ENCODE measurements at places on chromosomes 6 and 20.

DNA sequence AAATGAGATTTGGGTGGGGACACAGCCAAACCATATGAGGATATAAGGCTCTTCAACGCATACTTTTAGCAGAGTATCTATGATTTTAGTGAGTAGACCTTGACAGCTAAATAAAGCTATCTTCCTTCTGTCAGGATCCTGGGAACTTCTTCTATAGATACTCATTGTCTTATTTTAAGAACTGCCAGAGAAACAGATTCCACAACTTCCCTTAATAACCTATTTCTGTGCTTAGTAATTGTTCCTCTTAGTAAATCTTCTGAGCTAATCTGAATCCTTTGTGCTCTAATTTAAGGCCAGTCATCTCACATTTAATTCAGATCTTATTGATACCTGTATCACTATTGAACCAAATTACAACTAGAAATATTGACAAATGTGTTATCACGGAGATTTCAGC, 64.0 kb upstream of the CEP85L start:
- DNase-seq = no peak

GRCh38 chr6:24744911-24745310, 26.0 kb upstream of the C6orf62 start:
- no peak for DNase-seq

GRCh38 chr20:50278684-50279531, 88.3 kb downstream of the CEBPB start:
- DNase-seq = no peak

GRCh38 chr6:128597956-128598355, 77.6 kb upstream of the PTPRK start:
- DNase-seq = peak; percentile 77

- no peak for DNase-seq
Measured at GRCh38 chr20:1187605-1188171, 2.9 kb upstream of the TMEM74B start.

- no peak for DNase-seq
Measured at GRCh38 chr6:56255349-56255748, 8.0 kb upstream of the COL21A1 start.

GRCh38 chr6:9140951-9141460, 705.7 kb upstream of the SLC35B3 start:
- DNase-seq = no peak

DNA sequence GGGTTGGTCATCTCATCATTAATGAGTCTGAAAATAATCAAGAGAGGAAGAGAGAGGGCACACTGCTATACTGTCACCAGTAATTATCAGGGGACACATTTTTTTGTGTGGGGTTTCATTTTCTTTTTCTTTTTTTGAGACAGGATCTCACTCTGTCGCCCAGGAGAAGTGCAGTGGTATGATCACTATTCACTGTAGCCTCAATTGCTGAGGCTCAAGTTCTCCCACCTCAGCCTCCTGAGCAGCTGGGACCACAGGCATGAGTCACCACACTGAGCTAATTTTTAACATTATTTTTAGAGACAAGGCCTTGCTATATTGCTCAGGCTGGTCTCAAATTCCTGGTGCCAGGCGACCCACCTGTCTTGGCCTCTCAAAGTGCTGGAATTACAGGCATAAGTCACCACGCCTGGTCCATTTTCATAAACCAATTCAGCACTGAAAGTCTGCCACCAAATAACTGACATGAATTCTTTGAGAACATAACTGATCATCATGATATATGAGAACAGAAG, 43.3 kb downstream of the EPHA7 start:
- no peak for DNase-seq

DNA sequence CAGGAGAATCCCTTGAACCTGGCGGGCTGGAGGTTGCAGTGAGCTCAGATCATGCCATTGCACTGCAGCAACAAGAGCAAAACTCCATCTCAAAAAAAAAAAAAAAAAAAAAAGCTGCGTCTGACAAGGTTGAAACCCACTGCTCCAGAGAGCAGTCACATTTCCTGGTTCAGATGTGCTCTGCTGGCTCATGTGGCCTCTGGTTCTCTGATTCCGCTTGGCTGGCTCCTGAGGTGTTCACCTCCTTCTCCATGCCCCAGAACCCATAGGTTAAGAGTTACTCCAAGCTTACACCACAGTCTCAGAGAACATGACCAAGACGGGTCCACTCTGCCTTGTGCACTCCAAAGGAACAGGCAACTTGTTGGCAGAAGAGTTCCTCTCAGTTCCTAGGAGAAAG, 8.8 kb upstream of the CNR1 start:
- DNase-seq = no peak

GRCh38 chr6:2523061-2523460, 227.7 kb downstream of the MYLK4 start:
- peak; percentile 93 for DNase-seq

- no peak for DNase-seq
Measured at GRCh38 chr6:158256746-158257424, 55.4 kb upstream of the TULP4 start.

GRCh38 chr6:29816030-29816429, 11.6 kb upstream of the HLA-G start:
- DNase-seq = no peak

DNA sequence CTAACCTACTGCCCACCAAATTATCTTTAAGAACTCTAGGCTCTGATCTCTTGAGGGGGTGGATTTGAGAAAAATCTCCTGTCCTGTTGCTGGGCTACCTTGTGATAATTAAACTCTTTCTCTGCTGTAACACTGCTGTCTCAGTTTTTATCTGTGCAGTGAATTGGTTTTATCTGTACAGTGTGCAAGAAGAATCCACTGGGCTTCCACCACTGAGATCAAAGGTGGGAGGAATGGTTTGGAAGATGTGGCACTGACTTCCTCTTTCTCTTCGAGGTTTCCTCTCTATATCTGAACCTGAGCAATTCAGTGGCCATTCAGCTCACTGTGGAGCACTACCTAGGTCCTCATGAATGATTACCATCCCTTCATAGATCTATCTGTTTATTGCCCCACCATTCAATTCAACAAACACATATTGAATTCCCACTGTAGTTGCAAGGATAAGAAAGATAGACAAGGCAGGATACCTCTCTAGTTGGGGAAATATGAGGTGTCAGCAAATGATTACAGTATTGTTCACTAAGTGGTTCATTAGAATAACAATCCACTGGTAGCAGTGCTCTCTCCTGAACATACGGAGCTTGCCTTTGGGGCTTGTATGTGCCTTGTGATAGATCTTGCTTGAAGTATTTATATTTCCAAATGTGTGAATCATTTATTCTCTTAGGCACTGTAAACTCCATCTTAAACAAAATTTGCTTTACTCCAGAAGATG, 172.1 kb upstream of the ARG1 start:
- no peak for DNase-seq

GRCh38 chr6:90720404-90720803, 133.5 kb upstream of the MAP3K7 start:
- no peak for DNase-seq

- DNase-seq = no peak
Measured at GRCh38 chr20:44609006-44609515, 26.7 kb downstream of the PKIG start.

DNA sequence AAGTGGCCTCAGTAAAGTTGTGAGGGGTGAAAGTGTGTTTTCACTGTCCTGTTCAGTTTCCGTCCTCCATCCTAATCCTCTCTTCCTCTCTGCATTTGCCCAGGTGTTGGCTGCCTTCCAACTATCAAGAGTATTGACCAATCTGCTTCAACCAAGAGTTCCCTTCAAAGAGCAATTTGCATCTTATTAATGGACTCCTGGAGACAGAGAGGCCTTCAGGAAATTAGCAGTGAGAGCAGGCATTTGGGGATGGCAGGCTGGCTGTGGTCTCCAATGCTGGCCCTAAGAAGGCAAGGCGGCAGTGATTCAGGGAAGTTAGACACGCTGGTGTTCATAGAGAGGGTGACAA, 77.2 kb downstream of the GPR6 start:
- no peak for DNase-seq

DNA sequence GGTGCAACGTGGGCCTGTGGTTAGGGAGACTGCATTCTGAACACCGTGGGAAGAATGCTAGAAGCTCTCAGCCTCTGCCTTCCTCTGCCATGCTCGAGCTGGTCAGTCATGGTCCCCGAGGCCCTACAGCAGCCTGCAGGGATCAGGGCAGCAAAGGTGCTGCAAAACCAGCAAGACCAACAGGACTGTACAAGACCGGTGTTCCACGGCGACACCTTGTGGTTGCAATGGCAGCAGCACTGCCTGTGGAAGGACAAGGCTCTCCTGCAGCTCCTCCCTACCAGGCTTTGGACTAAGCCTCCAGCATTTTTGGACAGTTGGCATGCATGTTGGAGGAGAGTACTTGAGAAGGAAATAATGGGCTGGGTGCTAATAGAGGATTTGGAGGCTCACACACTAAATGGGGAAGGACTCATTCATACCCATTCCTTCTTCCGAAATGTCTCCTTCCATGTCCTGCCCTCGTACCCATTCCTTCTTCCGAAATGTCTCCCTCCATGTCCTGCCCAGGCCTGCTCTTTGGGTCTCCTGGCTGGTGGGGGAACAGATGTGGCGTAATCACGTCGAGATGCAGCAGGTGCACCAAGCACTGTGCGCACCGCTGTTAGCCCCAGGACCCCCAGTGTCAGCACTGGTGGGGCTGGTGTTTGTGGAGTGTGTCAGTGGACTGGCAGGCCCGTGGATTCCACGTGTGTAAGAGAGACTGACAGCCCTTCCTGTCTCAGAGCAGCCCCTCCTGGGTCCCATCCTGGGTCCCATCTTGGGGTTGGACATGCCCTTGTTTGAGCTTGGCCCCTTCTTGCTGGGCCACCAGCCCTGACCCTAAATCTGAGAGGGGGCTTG, 18.6 kb upstream of the MYT1 start:
- no peak for DNase-seq

- no peak for DNase-seq
Measured at GRCh38 chr6:32081168-32081990, 27.8 kb downstream of the TNXB start.

DNA sequence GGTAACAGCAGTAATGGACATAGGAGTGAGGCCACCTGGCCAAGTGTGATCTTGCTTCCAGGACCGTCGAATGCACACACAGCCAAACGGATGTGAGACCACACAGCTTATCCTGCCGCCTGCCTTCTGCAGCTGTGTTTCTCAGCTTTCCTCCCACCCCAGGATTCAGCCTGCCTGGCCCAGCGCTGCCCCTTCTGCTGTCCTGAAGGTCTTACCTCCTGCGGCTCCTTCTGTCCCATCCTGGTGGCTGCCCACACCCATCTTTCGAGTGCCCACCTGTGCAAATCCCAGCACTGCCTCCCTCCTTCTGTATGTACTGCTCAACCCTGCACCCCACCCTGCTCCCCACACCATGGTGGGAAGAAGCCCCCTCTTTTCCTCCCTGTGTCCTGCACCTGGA, 49.4 kb upstream of the DACT2 start:
- DNase-seq = no peak

GRCh38 chr6:54903884-54904283, 57.3 kb downstream of the FAM83B start:
- no peak for DNase-seq

DNA sequence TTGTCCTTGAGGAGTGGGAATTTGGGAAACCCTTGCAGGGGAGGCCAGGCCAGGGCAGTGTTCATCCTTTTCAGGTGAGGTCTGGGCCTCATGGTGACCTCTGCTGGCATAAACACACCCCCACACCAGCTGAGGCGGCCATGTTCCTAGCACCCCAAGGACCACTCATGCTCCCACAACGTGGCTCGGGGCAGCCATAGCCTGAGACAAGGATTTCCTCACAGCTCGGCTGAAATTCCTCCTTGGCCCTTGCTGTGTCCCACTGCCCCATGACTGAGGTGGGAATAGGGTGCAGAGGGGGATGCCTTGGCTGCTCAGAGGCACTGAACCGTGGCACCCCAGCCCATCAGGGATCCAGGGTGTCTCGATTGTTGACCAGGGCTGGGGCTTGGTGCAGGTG, 27.3 kb upstream of the SPDEF start:
- DNase-seq = no peak

- DNase-seq = no peak
Measured at GRCh38 chr6:22328474-22328873, 31.6 kb upstream of the PRL start.

- DNase-seq = no peak
Measured at GRCh38 chr20:8244637-8245036, 112.6 kb downstream of the PLCB1 start.

GRCh38 chr6:143333749-143334520, 116.6 kb downstream of the ADAT2 start:
- peak; percentile 54 for DNase-seq

DNA sequence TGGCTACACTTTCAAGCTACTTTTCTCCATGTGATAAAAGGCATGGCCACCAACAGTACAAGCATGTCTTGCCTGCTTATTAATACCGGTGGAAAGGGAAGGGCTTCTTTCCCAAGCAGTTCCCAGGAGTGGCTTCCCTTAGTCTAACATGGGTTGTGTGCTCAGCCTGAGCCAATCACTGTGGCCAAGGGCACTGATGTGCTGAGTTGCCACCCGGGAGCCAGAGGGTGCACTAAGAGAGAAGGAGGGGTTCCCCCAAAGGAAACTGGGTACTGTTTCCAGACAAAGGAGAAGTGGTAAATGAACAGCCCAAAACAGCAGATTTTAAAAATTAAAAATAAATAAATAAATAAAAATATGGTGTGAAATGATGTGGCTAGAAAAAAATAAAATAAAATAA, 68.5 kb downstream of the BANF2 start:
- no peak for DNase-seq

DNA sequence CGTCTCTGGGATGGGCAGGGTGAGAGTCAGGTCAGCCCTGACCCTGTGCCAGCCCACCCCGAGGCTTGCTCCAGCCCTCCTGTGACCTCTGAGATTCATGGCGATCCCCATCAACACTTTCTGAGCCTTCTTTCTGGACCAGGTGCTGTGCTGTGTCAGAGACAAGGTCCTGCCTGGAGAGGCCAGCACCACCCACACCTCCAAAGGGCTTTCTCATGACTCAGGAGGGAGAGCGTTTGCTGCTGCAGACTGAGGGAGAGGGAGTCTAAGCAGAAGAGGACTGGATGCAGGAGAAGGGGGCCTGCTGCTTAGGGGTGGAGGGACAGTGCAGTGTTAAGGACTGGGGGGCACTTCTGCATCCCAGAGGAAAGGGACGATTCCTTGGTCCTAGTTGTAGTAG, 193.5 kb downstream of the LRFN2 start:
- DNase-seq = no peak

- DNase-seq = no peak
Measured at GRCh38 chr20:48247961-48248360, 462.7 kb upstream of the SULF2 start.

DNA sequence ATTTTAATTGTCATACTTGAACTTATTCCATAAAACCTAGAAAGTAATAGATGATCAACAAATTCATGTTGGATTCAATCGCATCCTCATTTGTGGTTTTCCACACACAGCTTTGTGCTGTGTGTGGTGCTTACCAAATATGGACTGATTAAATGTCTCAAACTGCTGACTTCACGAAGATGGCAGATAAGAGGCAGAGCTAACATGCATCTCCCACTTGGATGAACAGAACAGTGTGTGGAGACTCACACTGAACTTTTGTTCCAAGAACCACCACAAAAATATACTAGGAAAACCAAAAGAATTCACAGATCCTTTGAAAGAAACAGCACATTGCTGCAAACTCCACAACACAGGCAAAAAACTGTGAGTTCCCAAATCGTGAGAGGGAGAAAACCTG, 603.7 kb downstream of the TENT5A start:
- DNase-seq = no peak

All from epithelial cell of prostate (primary cell).